ENCODE measurements at places on chromosomes 6 and 20. TPM values are rescaled to one million over a fixed set of nuclear protein-coding genes. Genes with fewer than 3 reads are reported as not detected.

DNA sequence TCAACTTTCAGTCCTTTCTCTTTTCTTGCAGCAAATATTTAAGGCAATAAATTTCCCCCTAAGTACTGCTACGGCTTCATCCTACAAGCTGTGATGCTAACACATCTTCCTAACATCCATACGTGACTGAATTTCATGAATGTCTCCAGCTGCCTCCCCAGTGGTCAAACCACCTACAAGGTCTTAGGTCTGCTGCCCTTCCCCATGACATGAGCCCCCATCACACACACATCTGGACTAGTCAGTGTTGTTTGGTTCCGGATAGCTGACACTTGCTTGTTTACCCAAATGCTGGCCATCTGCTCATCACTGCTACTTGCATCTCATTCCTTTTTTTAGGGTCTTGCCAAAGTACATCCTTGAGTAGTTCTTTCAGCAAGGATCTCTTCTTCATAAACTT is 14.6 kb downstream of the RRBP1 start:
- H3K27me3 ChIP-seq = no peaks in the 10 kb centered on the region
- H3K4me3 ChIP-seq = no peak overlapping the region
- peaks cover 29% of the 10 kb centered on the region for H3K36me3 ChIP-seq
- peaks cover 16% of the 10 kb centered on the region for H3K4me1 ChIP-seq

DNA sequence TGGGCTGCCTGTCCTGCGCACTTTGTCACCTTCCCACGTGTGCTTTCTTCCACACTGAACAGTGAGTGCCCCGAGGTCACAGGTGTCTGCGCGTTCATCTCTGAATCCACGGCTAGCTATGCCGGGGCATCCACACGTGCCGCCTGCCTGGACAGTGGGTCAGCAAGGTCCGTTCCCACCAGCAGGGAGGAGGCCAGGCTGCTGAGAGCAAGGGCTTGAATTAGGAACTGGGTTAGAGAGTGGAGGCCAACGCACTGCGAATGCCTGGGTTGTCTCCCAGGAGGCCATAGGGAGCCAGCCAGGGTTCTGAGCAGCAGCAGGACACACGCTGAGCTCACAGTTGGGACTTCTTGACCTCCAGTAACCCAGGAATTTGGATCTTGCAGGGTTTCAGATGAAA is 248.1 kb downstream of the TAF4 start:
- DNase-seq = no peak
- no peaks in the 10 kb centered on the region for H3K36me3 ChIP-seq
- H3K4me3 ChIP-seq = no peak overlapping the region
- no peaks in the 10 kb centered on the region for H3K4me1 ChIP-seq
- peaks cover 3% of the 10 kb centered on the region for H3K27me3 ChIP-seq

GRCh38 chr20:12965212-12965869 is 43.4 kb upstream of the SPTLC3 start:
- H3K4me1 ChIP-seq = peaks cover 12% of the 10 kb centered on the region
- H3K36me3 ChIP-seq = no peaks in the 10 kb centered on the region
- no peak for DNase-seq
- H3K27me3 ChIP-seq = no peaks in the 10 kb centered on the region

Gene HSPA12B
- total RNA-seq = 0.10 TPM

Gene CLVS2
- total RNA-seq = 0.62 TPM

Gene SLPI
- 73.6 TPM for total RNA-seq

DNA sequence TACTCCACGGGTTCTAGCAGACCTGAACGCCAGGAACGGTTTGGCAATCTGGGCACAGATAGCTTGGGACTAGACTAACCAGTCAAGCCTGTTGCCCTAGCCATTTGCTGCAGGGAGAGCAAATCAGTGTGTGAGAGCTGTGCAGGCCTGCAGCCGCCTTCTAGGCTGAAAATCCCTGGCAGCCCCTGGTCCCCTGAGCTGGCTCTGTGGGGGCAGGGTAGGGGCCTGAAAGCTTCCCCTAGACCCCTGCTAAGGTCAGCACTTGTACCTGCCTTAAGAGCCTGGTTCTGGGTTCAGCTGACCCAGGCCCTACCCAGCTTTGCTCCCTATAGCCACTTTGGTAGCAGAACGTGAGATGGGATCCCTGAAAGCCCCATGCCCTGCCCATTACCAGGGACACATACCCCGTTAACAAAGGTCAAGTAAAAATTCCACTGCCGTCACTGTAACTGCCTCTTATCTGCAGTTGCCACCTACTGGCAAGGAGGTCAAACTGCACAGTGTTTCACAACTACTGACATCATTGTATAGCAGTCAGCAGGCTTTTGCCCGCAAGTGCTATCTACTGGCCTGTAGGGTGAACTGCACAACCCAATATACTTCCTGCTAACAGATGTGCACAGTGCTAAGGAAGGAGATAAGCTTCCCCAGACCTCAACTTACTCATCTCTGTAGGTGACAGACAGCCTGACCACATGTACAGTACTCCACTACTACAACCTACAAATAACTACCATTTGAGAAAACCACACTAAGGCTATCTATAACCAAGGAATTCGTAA is 95.1 kb upstream of the OLIG3 start:
- no peak overlapping the region for H3K4me3 ChIP-seq
- no peaks in the 10 kb centered on the region for H3K4me1 ChIP-seq
- no peak for DNase-seq
- peak overlapping the region; percentile 42 for H3K27ac ChIP-seq
- no peaks in the 10 kb centered on the region for H3K27me3 ChIP-seq

Gene EPHA7
- 22.7 TPM for total RNA-seq

GRCh38 chr20:57422254-57422653 is 31.1 kb downstream of the RBM38 start:
- no peaks in the 10 kb centered on the region for H3K36me3 ChIP-seq
- H3K27ac ChIP-seq = no peak overlapping the region
- peaks cover 17% of the 10 kb centered on the region for H3K4me1 ChIP-seq
- peaks cover 2% of the 10 kb centered on the region for H3K27me3 ChIP-seq
- no peak for DNase-seq

Gene KIF25
- not detected for total RNA-seq

GRCh38 chr6:22471132-22471690 is 98.2 kb upstream of the HDGFL1 start:
- peaks cover 34% of the 10 kb centered on the region for H3K4me1 ChIP-seq
- H3K27ac ChIP-seq = no peak overlapping the region
- H3K27me3 ChIP-seq = no peaks in the 10 kb centered on the region
- DNase-seq = no peak

GRCh38 chr20:54717983-54718382 is 242.6 kb downstream of the DOK5 start:
- peaks cover 10% of the 10 kb centered on the region for H3K4me1 ChIP-seq
- DNase-seq = no peak
- no peak overlapping the region for H3K27ac ChIP-seq
- H3K4me3 ChIP-seq = no peak overlapping the region
- H3K36me3 ChIP-seq = no peaks in the 10 kb centered on the region
- H3K27me3 ChIP-seq = no peaks in the 10 kb centered on the region

Gene OR2H1
- total RNA-seq = not detected
